Thoracic aorta (tissue), 2 donors: ENCODE measurements at places on chromosomes 7 and 10. TPM values are rescaled to one million over a fixed set of nuclear protein-coding genes. Genes with fewer than 3 reads are reported as not detected.

Gene ZNF239
- total RNA-seq, result 2.8 TPM

Gene SFTPA2
- not detected for total RNA-seq

Gene C10orf67
- not detected for total RNA-seq

- H3K4me1 ChIP-seq, result peaks cover 8% of the 10 kb centered on the region
- H3K27me3 ChIP-seq, result no peaks in the 10 kb centered on the region
- H3K4me3 ChIP-seq, result no peak overlapping the region
- peaks cover 11% of the 10 kb centered on the region for H3K36me3 ChIP-seq
- H3K27ac ChIP-seq, result no peak overlapping the region
Measured at GRCh38 chr7:96184783-96185182, 137.1 kb downstream of the SLC25A13 start.

- no peaks in the 10 kb centered on the region for H3K4me1 ChIP-seq
- no peak overlapping the region for H3K4me3 ChIP-seq
- no peak overlapping the region for H3K27ac ChIP-seq
- no peaks in the 10 kb centered on the region for H3K27me3 ChIP-seq
Measured at GRCh38 chr7:78473571-78474301, 675.2 kb downstream of the PHTF2 start.
